Esophagus muscularis mucosa (tissue), 4 donors: ENCODE measurements at places on chromosomes 11 and 22. TPM values are rescaled to one million over a fixed set of nuclear protein-coding genes. Genes with fewer than 3 reads are reported as not detected.

The ZNF202 gene
- total RNA-seq, result 6.2 TPM

The CCDC116 gene
- total RNA-seq, result 0.69 TPM

The PVALB gene
- not detected for total RNA-seq

The ELP4 gene
- 25.5 TPM for total RNA-seq

The UBE4A gene
- 32.0 TPM for total RNA-seq

The OSBP gene
- 32.5 TPM for total RNA-seq

The TEX54 gene
- total RNA-seq, result not detected

The ZNF280B gene
- total RNA-seq, result 0.42 TPM

DNA sequence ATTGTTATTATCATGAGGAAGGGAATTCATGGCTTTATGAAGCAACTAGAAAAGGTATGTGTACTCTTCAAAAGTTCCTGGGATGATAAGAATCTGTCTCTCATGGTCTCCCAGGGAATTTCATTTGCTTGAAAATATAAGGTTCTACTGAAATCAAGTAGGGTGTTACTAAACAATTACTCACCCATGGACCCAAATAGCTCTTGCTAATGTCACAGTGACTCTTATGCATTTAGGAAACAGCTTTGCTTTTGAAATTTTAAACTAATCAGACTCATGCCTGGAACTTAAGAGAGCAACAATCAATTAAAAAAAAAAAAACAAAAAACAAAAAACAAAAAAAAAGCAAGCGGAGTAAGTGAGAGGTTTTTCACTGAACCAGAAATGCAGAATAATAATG lies 1546.3 kb upstream of the TENM4 start:
- no peak overlapping the region for H3K4me3 ChIP-seq
- H3K27me3 ChIP-seq, result no peaks in the 10 kb centered on the region
- no peak for DNase-seq
- no peaks in the 10 kb centered on the region for H3K36me3 ChIP-seq

GRCh38 chr11:92828556-92828955 lies 140.9 kb upstream of the MTNR1B start:
- no peaks in the 10 kb centered on the region for H3K36me3 ChIP-seq
- H3K4me1 ChIP-seq, result no peaks in the 10 kb centered on the region
- no peaks in the 10 kb centered on the region for H3K27me3 ChIP-seq
- H3K4me3 ChIP-seq, result no peak overlapping the region

GRCh38 chr11:101453682-101454081 lies 130.1 kb downstream of the TRPC6 start:
- H3K27me3 ChIP-seq, result no peaks in the 10 kb centered on the region
- H3K27ac ChIP-seq, result no peak overlapping the region
- no peak overlapping the region for H3K4me3 ChIP-seq
- H3K36me3 ChIP-seq, result no peaks in the 10 kb centered on the region
- peaks cover 8% of the 10 kb centered on the region for H3K4me1 ChIP-seq

DNA sequence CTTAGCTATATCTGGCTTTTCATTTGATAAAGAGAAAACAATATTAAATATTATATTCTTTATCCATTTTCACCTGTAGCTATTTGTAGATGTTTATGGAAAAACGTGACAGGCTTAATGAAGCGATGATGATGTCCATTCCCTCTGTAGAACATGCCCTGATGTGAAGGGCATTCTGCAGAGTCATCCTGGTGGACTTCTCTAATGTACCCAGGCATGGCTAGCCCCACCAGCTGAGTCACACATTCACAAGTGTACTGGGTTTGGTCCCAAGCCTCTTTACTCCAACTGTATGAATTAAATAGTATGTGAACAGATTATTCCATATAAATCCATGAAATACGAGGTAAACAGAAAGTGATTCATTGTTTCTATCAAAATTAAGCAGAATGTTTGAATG lies 139.3 kb downstream of the CADM1 start:
- H3K4me1 ChIP-seq, result peaks cover 3% of the 10 kb centered on the region
- DNase-seq, result no peak
- H3K36me3 ChIP-seq, result no peaks in the 10 kb centered on the region
- H3K27ac ChIP-seq, result no peak overlapping the region
- H3K27me3 ChIP-seq, result no peaks in the 10 kb centered on the region

DNA sequence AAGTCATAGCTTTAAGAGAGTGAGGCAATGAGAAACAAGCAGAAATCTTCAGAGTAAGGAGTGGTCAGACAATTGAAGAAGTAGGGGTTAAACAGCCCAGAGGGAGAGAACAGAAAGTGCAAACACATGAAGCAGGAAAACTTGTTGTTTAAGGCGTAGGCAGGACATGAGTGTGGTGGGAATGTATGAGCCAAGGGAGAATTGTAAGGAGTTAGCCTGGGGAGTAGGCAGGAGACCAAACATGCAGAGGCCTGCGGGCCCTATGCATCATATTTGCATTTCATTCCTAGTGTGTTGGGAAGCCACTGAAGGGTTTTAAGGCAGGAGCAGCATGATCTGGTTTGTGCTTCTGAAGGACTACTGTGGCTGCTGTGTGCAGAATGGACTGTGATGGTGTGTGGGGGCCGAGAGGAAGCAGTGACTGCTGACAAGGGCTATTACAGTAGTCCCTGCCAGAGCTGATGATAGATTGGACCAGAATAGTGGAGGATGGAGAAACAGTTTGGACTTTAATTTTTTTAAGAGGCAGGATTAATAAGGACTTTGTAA lies 179.9 kb upstream of the C11orf87 start:
- H3K36me3 ChIP-seq, result no peaks in the 10 kb centered on the region
- no peak overlapping the region for H3K4me3 ChIP-seq
- no peaks in the 10 kb centered on the region for H3K27me3 ChIP-seq

DNA sequence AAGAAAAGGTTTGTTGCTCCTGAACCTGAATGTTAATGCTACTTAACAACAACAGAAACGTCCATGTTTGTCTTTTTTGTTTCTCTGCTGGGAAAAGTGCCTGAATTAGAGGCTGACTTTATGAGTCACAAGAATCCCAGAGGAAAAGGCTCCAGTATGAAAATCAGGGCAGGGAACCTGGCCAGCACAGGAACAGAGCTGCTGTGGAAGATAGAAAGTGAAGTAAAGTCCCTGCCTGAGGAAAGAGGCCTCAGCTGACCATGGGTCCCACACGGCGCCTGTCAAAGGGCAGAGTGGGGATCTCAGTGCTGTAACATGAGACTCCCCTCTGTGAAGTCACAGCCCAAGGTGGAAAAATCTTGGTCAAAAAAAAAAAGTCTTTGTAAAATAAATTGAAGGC lies 632.3 kb upstream of the CCDC90B start:
- no peak overlapping the region for H3K4me3 ChIP-seq
- no peaks in the 10 kb centered on the region for H3K36me3 ChIP-seq
- DNase-seq, result no peak
- no peak overlapping the region for H3K27ac ChIP-seq
- H3K27me3 ChIP-seq, result no peaks in the 10 kb centered on the region

DNA sequence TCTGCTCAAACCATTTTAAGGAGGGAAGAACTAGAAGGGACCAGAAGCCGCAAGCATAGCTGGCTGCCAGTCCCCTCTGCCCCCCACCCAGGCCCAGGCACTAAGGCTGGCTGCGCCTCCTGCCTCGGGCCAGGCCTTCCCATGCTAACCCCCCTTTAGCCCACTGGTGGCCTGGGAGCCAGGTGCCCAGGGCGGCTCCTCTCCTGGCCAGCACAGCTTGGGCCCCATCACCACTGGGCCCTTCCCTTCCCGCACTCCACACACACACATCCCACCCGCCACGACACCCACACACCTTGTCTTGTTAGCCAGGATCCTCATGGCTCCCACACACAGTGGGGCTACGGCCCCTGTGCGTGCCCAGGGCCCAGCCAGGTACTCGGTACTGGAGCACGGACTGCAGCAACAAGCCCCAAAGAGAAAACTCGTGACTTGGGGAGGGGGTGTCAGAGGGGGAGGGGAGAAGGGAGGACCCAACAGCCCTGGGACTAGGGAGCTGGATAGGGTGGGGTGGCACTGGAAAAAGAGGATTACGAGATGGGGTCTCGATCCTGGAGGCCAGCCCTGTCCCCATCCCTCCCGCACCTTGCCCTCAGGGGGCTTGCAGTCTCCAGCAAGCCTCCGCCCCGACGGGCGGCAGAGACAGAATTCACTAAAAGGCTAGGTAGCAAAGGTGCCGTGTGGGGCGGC lies 16.0 kb downstream of the BCL9L start:
- peaks cover 33% of the 10 kb centered on the region for H3K36me3 ChIP-seq
- H3K27me3 ChIP-seq, result no peaks in the 10 kb centered on the region
- DNase-seq, result no peak
- H3K4me3 ChIP-seq, result peak overlapping the region; percentile 48
- H3K27ac ChIP-seq, result peak overlapping the region; percentile 96

DNA sequence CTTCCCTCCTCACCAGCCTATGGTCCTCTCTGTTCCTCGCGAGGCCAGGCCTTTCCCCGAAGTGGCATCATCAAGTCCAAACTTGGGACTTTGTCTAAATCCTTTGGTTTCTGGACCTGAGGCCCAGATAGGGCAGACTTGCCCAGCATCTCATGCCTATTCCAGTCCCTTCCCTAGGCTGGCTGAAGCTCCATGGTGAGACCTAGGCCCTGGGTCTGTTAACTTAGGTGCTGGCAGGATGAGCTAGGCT lies 11.5 kb downstream of the RELA start:
- H3K27ac ChIP-seq, result peak overlapping the region; percentile 95
- DNase-seq, result no peak
- peaks cover 77% of the 10 kb centered on the region for H3K4me1 ChIP-seq
- no peak overlapping the region for H3K4me3 ChIP-seq

DNA sequence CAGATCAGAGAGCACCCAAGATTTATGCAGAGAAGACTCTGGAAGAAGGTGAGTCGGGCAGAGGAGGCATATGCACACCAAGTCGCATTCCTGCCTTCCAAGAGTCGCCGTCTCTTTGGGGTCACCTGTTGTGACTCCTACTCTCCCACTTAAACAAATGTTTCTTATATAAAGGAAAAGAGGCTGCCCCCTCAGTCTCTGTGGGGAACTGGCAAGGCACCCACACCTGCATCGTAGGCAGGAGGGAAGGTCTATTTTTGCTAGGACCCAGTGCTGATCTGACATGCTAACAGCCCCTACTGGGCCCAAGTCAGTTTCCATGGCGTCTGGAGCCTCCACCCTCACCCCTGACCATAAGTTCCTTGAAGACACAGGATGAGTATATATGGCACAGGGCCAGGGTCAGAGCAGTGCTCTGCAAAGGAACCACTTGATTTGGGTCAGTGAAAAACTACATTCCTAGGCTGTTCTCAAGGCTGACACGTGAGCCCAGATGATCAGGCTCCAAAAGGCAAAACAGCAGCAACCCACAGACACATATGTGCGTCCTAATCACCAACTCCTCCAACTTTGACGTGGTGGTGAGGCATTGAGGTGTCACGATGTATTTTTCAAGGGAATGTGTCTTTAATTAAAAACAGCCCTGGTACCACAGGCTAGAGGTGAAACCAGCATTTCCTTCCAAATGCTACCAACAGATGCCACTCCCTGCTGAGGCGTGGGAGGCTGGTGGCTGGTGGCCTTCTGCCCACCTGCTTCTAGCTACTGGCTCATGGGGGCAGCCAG lies 55.6 kb upstream of the CSNK2A3 start:
- peak overlapping the region; percentile 77 for H3K27ac ChIP-seq
- H3K4me1 ChIP-seq, result peaks cover 65% of the 10 kb centered on the region
- DNase-seq, result no peak
- H3K36me3 ChIP-seq, result no peaks in the 10 kb centered on the region
- H3K27me3 ChIP-seq, result no peaks in the 10 kb centered on the region
- H3K4me3 ChIP-seq, result no peak overlapping the region

DNA sequence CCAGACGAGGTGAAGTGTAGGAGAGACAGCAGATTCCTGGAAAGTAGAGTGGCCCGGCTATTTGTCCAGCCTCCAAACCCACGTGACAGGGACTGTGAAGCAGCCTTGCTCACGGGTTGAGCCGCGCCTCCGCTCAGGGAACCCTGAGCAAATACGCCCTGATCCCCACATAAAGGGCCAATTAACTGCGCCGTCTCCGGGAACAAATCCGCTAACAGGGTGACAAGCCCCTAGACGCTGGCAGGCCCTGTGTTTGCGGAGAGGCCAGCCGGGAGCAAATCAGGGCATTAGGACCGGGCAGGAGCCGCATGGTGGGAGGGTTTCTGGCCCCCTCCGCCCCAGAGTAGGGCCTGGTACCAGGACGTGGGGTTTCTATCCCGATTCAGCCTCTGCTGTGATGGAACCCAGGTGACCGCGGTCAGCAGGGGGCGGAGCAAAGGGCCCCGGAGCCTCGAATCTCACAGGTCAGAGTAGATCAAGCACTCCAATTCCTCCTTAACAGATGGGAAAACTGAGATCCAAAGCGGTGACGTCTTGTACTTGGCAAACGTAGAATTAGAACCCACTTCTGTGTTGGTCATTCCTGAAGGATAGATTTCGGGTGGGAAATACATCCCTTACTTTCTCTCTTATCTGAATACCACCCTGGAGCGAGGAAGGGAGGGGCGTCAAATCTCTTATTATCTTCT lies 2.0 kb upstream of the ROBO3 start:
- no peak for DNase-seq
- H3K27me3 ChIP-seq, result peaks cover 67% of the 10 kb centered on the region
- H3K27ac ChIP-seq, result no peak overlapping the region
- H3K4me3 ChIP-seq, result peak overlapping the region; percentile 40

DNA sequence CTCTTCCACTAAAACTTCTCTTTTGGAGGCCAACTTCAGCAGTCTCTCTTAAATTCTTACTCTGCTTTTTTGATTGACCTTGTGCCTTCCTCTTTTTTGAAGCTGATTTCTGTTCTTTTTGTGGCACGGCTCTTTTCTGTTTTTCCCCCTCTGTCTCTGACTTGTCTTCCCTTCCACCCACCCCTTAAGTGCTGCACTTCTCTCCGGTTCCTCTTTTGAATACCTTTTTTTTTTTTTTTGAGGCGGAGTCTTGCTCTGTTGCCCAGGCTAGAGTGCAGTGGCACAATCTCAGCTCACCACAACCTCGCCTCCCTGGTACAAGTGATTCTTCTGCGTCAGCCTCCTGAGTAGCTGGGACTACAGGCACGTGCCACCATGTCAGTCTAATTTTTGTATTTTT lies 211.9 kb downstream of the BLID start:
- H3K4me1 ChIP-seq, result peaks cover 5% of the 10 kb centered on the region
- H3K36me3 ChIP-seq, result no peaks in the 10 kb centered on the region
- H3K4me3 ChIP-seq, result no peak overlapping the region
- no peak for DNase-seq
- H3K27ac ChIP-seq, result no peak overlapping the region

DNA sequence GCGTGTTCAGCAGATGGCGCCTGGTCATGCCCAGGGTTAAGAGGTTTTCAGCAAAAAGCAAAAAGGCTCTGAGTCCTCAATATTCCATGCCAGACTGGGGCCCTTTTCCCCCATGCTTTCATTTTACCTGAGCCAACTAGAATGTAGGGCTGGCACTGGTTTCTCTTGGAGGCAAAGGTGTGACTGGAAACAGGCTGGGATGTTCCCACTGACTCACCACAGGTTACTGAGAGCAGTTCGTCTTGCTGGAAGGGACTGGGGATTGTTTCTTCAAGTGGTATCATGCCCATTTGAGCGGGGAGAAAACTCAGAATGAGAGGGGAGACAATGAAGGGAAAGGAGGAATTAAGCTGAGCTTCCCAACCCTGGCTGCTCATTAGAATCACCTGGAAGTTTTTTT lies 243.9 kb downstream of the TENM4 start:
- no peak for DNase-seq
- no peak overlapping the region for H3K27ac ChIP-seq
- H3K4me1 ChIP-seq, result no peaks in the 10 kb centered on the region
- no peaks in the 10 kb centered on the region for H3K36me3 ChIP-seq
- no peak overlapping the region for H3K4me3 ChIP-seq

- H3K4me1 ChIP-seq, result no peaks in the 10 kb centered on the region
- H3K4me3 ChIP-seq, result no peak overlapping the region
- H3K36me3 ChIP-seq, result no peaks in the 10 kb centered on the region
- H3K27ac ChIP-seq, result no peak overlapping the region
Measured at GRCh38 chr11:113675003-113675561, 31.0 kb downstream of the TMPRSS5 start.
